Stimulated activated CD4-positive, alpha-beta T cell treated with anti-CD3 and anti-CD28 coated beads, Interleukin-1b, Interleukin-23, amount 100 ng/mL, for 1 hour (primary cell): ENCODE measurements at places on chromosomes 1 and 21.
A peak's percentile ranks its signal among the peaks of the same experiment; 100 is the strongest.

- DNase-seq = no peak
Observed at GRCh38 chr1:18021242-18021641, 86.4 kb upstream of the IGSF21 start.

- DNase-seq = no peak
Observed at GRCh38 chr1:70204600-70204999, 779 bp downstream of the LRRC40 start.

DNA sequence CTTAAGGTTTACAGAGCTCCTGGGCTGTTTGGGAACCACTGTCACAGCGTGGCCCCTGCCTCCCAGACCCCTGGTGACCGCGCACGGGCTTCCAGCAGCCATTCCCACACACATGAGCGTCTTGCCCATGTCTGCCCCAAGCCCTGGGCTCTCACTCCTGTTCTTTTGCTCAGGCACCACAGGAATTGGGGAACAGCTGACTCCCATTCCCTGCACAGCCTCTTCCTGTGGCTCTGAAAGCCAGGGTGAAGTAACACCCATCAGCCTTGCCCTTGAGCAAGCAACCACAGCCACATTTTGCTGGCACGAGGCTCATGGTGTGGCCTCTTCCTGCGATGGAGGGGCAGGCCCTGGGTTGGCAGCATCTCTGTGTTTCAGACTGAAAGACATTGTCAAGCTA lies 14.3 kb upstream of the GPR157 start:
- no peak for DNase-seq

DNA sequence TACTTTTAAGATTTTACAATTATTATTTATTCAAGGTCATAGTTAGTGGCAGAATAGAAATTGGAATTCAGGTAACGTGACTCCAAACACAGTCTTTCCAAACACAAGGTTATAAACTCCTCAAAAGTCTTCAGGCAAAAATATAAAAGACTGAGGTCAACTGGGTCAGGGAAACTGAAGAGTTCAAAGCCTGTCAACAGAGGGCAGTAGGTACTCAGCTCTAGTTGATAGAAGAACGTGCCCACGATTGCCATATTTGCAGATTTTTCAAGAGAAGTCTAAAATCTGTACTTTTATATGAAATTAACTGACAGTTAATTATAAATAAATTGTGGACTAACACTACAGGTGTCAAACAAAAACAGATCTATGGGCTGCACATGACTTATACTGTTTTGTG lies 135.0 kb downstream of the LHX4 start:
- DNase-seq = no peak

DNA sequence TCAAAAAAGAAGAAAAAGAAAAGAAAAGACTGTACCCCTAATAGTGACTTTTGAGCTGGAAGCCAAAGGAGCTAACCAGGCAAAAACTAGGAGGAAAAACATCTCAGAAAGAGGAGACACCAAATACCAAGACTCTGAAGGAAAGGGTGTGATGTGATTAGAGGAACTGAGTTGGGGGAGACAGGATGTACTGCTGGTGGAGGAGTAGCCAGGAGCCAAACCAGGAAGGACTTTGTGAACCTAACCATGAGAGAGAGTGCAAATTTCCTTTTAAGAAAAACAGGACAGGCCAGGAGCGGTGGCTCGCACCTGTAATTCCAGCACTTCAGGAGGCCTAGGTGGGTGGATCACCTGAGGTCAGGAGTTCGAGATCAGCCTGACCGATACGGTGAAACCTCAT lies 4.1 kb upstream of the RBP7 start:
- DNase-seq = no peak

DNA sequence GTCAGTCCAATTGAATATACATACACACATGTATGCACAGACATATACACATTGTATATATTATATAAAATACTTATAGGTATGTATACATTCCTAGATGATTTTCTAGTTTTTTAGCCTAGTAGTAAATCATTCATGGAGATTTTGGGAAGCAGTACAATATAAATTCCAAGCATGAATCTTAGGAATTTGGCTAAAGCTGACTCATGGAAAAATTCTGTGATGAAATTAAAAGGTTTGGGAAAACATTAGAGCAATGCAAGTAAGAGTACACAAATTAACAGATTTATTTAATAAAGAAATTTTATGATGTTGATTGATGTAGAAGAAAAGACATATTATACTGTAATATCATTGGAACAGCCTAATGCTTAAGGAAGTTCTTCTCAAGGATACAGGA lies 43.7 kb upstream of the PTGFR start:
- DNase-seq = no peak

GRCh38 chr1:111739925-111740765 lies 950 bp upstream of the INKA2 start:
- no peak for DNase-seq

DNA sequence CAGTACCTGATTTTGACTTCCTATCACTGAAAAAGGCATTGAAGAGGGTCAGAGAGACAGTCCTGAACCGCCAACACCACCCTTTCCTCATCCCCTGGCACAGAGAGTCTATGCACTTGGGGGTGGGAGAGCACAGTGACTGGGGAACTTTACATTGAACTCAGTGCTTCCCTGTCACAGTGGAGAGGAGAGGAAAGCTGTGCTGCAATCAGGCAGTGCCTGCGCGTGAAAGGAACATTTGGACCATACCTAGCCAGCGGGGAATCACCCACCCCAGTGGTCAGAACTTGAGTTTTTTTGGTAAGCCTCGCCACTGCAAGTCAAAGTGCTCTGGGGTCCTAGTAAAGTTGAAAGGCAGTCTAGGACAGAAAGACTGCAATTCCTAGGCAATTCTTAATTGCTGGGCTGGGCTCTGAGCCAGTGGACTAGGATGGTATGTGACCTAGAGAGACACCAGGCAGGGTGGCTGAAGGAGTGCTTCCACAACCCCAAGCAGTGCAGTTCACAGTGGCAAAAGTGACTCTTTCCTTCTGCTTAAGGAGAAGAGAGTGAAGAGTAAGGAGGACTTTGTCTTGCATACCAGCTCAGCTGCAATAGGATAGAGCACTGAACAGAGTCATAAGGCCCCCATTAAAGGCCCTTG lies 9.4 kb upstream of the HENMT1 start:
- DNase-seq = no peak

DNA sequence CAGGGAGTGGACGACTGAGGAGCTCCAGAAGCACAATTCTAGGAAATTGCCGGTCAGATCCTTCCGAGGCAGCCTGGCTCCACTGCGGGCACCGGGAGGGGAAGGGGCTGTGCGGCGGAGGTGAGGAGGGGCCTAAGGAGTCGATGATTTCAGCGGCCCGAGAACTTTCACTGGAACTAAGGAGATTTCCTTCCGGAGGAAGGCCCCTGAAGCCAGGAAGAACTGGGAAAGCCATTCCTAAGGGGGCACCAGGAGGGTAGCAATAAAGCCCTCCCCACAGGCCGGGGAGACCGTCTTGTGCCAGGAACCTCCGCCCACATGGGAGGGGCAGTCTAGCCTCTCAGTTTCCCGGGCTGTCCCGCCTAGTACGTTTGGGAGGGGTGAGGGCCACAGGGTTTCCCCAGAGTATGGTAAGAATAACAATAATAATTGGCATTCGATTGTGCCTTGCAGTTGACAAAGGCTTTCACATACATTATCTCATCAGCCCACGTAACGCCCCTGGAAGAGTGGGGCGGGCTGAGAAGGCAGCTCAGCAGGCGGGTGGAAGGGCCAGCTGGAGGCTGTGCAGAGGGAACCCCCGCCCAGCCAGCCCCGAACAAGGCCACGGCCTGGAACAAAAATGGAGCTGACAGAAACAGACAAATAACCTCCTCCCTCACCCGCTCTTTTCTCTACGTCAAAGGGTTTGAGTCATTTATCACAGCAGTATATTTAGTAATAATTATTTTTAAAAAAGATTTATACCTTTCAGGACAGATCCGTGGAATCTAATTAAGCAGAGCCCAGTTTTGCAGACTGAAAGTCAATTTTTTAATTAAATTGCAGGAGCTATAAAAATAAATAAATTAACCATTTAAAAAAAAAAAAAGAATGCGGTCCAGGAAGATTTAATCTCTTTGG lies 19.8 kb downstream of the NPR1 start:
- no peak for DNase-seq

DNA sequence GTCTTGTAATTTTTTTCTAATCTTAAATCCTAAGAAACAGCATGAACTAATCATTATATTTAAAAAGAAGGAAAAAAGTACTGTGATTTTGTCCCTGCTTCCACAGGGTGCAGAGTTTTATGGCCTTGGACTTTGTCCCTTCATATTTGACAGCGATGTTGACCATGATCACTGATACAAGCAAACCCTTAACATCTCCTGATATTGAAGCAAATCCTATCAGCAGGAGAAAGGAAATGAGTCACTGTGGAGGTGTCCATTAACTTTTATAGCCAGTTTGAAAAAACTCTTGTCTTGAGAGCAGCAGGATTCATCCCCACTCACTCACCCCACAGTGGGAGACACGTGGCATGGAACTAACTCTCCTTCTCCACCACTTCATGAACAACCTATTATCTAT lies 5.1 kb upstream of the REG4 start:
- DNase-seq = no peak

DNA sequence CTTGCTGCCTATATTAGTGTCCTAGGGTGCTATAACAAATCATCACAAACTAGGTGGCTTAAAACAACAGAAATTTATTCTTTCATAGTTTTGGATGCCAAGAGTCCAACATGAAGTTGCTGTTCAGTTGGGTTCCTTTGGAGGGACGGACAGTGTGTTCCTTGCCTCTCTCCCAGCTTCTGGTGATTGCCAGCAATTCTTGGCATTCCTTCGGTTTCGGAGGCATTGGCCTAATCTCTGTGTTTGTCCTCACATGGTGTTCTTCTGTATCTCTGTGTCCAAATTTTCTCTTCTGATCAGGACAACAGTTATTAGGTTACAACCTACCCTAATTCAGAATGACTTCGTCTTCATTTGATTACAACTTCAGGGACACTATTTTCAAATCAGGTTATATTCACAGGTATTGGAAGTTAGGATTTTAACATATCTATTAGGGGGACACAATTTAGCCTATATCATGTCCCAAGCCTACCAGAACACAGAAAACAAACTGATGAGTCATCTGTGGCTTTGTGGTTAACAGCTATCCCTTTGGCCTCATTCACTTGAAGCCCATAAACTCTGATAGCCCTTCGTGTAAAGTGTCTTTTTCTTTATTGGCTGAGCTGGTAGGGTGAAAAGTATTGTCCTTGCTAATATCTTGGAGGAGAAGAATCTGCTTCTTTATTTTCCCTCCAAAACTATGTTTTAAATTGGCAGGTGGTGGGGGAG lies 83.2 kb upstream of the PAPPA2 start:
- DNase-seq = no peak

GRCh38 chr1:16342331-16343062 lies 9.8 kb downstream of the FBXO42 start:
- DNase-seq = no peak

- DNase-seq = peak; percentile 0
Observed at GRCh38 chr1:59570524-59570923, 244.2 kb upstream of the HOOK1 start.

GRCh38 chr1:21552715-21553114 lies 43.5 kb downstream of the ALPL start:
- no peak for DNase-seq

DNA sequence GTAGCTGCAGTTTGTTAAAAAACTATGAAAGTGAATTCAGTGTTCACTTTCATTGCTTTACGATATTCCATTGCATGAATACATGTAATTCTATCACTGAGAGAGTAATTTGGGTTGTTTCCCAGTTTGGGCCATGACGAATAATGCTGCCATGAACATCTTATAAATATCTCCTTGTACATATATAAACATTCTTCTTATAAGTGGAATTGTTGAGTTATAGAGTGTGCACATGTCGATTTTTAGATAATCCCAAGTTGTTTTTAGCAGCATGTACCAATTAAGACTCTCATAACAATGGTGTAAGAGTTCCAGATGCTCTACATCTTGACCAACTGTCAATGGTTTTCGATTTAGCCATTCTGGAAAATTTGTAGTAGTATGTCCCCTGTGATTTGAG lies 40.9 kb downstream of the ALG6 start:
- no peak for DNase-seq

DNA sequence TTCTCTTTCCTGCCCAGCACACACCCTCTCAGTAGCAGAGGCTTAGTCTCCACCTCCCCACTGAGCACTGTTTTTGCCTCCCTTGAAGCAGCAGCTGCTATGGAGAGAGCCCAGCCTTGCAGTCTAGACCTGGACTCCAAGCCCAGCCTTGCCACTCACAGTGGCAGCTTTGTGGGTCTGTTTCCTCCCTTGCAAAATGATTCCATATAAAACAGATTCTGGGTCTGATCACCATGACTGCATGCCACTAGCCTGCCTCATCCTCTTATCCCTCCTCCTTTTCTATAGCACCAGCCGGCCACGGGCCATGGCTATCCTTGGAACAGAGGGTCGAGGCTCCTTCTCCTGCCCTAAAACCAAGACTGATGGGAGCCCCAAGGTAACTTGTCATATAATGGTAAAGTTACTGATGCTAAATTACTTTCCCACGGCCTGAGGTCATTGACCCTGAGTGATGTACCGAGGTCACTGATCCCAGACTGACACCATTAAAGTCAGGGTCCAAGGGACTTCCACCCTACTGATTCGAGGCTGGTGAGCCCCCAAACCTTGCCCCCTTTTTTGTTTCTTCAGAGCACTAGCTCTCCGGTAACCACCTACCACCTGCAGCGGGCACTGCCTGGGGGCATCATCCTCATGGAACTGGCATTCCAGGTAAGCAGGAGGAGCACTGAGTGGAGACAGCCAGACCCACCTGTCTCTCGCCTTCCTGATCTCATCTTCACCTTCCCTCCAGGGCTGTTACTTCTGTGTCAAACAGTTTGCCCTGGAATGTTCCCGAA lies 7.9 kb downstream of the HYI start:
- no peak for DNase-seq

- DNase-seq = no peak
Observed at GRCh38 chr1:98991127-98992012, 13.3 kb downstream of the PLPPR5 start.

DNA sequence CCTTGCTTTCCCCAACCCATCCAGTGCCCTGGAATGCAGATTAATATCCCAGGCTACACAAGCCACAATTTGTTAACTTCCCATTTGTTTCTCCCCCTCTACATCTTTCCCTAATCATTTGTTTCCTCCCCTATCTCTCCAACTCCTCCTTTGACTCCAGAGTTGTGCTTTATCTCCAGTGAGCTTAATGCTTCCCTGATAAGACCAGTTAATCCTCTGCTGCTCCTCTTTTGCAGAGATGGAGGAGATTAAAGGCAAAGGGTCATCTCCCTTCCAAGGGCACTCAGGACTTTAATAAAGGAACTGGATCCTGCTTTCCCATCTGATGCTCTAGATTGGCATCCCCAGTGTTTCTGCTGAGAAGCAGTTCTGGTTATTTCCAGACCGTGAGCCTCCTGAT lies 7.1 kb downstream of the FAM78B start:
- no peak for DNase-seq

GRCh38 chr1:24526940-24527542 lies 24.4 kb downstream of the RCAN3 start:
- no peak for DNase-seq

- DNase-seq = no peak
Observed at GRCh38 chr1:171265686-171266085, 17.4 kb downstream of the FMO1 start.

DNA sequence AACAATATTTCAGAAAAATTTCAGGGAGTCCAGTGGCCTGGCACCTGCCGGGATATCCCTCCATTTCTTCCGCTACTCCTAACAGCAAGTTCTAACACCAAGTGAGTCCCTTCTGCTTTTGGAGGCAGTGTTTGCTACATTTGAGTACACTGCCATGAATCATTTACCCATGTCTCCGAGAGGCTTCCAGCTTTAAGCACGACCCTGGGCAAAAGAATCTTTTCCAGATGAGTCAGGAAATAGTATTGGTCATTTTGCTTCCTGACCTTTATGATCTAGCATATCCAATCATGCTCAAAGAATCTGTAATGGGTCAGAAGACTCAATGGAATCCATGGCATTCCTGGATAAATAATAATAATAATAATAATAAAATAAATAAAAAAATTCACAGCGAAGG lies 60.7 kb upstream of the FMN2 start:
- DNase-seq = no peak
